ENCODE measurements at places on chromosomes 5 and 9.

DNA sequence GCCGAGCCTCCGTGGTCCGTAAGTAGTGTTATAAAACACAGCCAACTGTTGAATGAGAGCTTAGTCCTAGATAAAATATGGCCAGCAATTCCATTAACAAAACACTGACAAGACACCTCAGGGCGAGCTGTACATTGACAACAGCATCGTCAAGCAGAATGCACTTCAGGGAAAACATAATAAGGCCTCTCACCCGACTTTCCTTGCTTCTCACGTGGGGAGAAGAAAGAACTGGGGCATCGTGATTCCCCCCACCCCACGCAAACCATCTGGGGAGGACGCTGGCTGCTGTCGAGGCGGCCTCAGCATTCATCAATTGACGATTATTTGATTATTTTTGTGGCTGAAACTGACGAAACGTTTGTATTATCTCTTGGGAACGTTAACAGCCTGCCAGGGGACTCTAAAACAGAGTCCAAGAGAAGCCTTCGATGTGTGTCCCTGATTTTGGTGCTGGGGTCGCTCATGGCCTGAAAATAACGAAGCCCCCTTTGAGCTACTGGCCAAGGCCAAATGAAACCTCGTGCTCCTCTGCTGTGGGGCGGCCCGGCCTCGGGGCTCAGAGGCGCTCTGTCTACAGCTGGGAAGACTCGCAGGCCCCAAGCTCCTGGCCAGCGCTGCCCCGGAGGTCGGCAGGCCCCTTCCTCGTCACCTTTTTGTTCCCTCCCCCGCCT lies 464 bp downstream of the GDF9 start:
- no peak for DNase-seq

GRCh38 chr5:174972291-174972690 lies 247.9 kb downstream of the MSX2 start:
- DNase-seq = no peak

DNA sequence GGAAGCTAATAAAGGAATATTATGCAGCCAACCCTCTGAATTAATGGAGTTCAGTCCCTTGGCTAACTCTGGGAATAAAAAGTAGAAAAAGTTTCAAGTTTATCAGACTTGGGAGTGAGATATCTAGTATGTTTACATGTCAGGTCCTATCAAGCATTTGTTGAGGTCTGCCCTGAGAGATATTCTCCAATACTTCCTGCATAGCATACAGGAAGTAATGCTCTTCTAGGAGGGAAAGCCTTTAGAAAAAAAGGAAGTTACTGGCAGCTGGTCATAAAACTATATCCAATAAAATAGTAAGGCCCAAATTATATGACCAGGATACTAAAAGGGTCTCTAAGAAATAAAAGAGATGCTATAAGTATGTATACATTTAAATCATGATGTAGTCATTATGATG lies 594.1 kb upstream of the FTMT start:
- no peak for DNase-seq

- DNase-seq = no peak
Observed at GRCh38 chr5:147140558-147140957, 94.3 kb upstream of the STK32A start.

GRCh38 chr9:131323629-131324028 lies 34.1 kb downstream of the PLPP7 start:
- no peak for DNase-seq

DNA sequence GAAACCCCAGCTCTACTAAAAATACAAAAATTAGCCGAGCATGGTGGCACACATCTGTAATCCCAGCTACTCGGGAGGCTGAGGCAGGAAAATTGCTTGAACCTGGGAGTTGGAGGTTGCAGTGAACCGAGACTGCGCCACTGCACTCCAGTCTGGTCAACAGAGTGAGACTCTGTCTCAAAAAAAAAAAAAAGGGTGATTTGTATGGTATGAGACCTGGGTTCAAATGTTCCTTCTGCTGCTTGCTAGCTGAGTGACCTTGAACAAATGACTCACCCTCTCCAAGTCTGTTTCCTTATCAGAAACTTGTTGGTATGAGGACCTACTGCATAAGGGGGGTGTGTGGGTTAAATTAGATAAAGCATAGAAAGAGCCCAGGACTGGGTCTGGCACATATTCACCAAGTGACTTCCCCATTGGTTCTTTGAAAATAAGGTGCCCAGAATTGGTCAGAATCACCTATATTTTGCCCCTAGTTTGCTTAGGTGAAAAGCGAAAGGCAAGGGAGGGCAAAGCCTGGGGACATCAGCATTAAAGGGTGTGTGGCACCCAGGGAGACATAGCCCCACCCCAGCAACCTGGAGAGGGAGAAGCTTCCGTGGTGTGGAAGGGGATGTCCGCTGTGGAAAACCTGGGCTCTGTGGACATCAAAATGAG lies 9.9 kb downstream of the SLC25A25 start:
- DNase-seq = no peak

DNA sequence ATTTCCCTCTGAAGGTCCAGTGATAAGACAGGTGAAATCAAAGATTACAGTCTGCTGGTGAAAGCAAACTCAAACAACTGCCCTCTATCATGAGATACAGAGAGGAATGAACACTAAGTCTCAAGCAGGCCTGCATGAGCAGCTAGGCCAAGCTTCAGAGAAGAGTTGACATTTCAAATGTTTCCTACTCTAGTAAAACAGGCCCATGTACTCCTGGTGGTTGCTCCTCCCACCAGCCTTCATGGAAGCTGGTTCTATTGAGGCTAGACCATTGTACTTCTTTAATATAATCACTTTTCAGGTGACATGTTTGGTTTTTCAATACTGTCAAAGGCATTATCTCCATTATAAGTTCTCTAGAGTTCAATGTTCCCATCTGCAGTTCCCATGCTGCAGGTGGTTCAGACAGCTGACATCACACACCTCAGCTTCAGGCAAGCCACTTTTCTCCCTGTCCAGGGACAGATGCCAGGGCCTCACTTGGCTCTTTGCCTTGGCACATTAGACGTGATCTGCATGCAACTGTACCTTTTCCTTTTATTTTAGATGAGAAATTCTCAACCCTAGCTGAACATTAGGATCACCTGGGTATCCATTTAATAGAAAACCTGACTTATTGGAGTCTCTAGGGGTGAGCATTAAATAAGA lies 89.8 kb downstream of the PIK3R1 start:
- no peak for DNase-seq

DNA sequence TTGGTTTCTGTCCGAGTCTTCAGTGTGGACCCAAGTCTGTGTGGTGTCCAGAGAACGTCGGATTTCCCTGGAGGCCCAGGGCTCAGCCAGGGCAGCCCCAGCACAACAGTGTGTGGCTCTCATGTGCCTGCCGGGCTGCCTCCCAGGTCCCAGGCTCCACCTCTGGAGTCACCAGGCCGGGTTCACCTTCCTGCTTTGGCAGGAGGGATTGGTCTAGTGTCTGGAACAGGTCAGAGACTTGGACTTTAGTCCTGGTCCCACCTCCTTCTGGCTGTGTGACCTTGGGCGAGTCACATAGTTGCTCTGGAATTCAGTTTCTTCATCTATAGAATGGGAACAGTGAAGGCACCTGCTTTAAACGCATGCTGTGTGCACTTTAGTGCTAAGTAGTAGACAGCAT lies 3.2 kb downstream of the DOLPP1 start:
- no peak for DNase-seq

GRCh38 chr9:114954956-114955582 lies 24.7 kb upstream of the TNFSF8 start:
- no peak for DNase-seq
